ENCODE measurements at places on chromosomes 6 and 20. TPM values are rescaled to one million over a fixed set of nuclear protein-coding genes. Genes with fewer than 3 reads are reported as not detected.

DLK2 gene
- 3.9 TPM for total RNA-seq

LTB gene
- 5.4 TPM for total RNA-seq

CD83 gene
- 26.0 TPM for total RNA-seq

DNA sequence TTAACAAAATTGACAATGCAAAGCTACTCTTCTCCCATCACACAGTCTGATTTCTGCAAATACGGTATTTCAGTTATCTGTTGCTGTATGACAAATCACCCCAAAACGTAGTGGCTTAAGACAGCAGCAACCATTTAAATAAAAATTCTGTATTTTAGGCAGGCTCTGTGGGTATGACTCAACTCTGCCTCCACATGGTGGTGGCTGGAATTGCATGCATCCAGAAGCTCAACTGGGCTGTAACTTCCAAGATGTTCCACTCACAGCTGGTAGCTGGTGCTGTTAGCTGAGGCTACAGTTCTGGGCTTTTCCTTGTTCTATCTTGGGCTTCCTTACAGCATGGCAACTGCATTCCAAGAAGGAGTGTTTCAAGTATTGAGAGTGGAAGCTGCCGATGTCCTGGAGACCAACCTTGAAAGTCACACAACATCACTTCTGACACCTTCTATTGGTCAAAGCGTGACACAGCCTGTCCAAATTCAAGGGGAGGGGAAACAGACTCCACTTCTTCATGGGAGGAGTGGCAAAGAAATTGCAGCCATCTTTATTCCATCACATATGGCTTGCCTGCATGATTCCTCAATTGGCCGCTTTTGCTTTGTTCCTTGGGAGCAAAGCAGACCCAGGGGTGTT is 39.7 kb upstream of the TULP1 start:
- DNase-seq = no peak

- no peak for DNase-seq
These were observed 81.9 kb downstream of the RALGAPA2 start for GRCh38 chr20:20630551-20630950.

GRCh38 chr20:33629533-33629932 is 32.6 kb upstream of the C20orf144 start:
- DNase-seq = no peak

GRCh38 chr6:168157272-168158212 is 78.5 kb upstream of the FRMD1 start:
- peak; percentile 84 for DNase-seq

WFDC10B gene
- not detected for total RNA-seq

PAQR8 gene
- total RNA-seq = 8.8 TPM

DNA sequence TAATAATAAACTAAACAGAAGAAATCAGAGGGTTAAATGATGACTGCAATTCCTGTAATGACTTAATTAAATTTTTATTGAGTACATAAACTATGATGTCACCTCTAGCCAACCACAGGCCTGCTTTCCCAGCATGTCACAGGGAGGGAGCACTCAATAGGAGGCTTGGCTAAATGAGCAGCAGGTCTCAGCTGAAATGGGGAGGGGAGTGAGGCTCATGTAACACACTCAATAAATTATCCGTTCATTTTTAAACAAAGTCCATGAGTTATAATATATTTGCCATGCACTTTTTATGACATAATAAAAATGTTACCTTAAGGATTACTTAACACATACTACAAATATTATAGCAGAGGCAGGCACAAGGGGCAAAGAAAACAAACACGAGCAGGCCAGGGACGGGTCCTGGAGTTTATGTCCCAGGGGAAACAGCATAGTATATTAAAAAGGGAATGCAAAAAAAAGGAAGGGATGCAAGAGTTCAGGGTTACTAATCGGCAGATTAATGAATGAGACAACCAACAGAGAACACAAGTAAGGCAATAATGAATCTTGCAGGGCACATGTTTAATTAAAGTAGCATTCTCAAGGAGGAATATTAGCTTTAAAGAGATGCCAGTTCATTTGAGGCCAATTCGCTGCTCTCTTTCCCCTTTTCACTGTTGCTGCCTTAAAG is 27.1 kb upstream of the FAM83C start:
- no peak for DNase-seq

GRCh38 chr6:150576651-150577226 is 22.9 kb upstream of the PLEKHG1 start:
- DNase-seq = no peak

DNA sequence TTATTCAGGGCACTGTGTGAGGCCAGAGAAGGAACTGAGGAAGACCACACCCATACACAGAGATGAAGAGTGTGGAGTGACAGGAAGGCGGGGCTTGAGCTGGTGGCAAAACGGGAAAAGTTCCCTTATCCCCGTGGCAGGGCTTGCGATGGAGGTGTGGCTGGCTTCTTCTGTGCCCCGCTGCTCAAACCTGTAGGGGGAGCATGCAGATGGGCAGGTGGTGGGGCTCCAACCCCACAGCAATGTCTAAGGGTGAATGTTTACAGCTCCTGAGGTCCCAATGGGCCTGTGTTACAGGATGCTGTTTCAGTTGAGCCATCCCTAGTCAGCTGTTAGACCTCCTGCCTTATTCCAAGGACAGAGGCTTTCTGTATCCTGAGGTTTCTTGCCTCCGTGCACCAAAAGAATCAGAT is 105.9 kb downstream of the LY86 start:
- DNase-seq = no peak

- DNase-seq = peak; percentile 67
These were observed 91.9 kb upstream of the SIRPA start for GRCh38 chr20:1803061-1803931.

SLC22A7 gene
- total RNA-seq = not detected

- no peak for DNase-seq
These were observed 13.5 kb downstream of the EEF1E1 start for GRCh38 chr6:8088886-8089285.

DNA sequence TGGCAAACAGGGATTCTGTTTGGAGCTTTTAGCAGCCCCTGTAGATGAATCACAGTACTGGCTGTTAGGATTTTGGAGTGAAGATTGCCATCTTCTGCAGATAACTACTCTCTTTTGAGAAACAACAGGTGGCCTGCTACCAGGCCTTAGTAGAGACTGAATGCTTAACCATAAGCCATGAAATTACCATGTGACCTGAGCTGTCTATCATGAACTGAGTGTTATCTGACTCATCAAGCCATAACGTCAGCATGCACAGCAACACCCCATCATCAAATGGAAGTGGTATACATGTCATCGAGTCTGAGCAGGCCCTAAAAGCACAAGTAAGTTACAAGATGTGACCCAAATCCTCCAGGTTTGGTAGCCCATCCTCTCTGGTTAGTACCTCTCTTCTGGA is 132.6 kb downstream of the GPR63 start:
- no peak for DNase-seq

- no peak for DNase-seq
These were observed 134.6 kb downstream of the GRM4 start for GRCh38 chr6:34011264-34011663.

GRCh38 chr6:15580326-15580725 is 82.5 kb downstream of the DTNBP1 start:
- no peak for DNase-seq

EEF1A1 gene
- total RNA-seq = 8,108 TPM

DNA sequence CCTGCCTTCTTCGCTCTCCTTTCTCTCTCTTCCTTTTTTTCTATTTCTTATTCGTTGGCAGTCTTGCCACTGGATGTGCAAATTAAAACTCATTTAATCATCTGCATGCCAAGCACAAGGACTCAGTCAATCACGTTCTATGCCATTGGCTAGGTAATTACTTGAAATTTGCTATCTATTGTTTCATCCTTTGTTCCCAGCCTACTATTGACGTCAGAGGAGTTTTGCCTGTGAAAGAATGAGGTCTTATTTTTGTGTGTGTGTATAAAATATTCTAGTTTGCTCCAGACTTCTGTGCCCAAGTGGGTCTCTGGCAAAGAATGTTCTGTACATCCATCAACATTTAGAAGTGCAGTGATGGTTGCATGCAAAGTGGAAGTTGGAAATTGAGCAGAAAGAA is 132.3 kb upstream of the DOK5 start:
- DNase-seq = no peak

DNA sequence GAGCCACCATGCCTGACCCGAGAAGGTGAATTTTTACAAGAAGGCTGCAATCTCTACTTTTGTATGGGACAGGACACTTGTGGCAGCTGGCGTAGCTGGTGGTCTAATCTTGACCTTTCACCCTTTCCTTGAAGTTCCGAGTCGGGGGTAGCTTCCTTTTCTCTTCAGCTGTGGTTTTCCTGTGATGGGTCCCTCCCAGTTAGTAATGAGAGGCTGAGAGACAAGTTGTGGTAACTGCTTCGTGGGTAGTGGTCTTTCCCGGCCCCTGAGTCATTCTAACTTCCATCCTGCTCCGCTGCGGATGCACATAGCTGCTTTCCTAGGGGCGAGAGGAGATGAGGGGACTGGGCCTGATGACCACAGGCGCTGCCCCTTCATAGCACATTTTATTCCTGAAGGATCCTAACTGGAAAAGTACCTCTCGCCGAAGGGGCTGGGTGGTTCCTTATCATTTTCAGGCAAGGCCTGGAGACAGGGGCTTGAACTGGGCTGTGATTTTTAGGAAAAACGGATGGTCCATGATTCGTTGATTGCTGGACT is 3.1 kb downstream of the SYNJ2 start:
- no peak for DNase-seq

STXBP5 gene
- 33.9 TPM for total RNA-seq

- no peak for DNase-seq
These were observed 288.4 kb downstream of the TSHZ2 start for GRCh38 chr20:53260591-53260990.

DNA sequence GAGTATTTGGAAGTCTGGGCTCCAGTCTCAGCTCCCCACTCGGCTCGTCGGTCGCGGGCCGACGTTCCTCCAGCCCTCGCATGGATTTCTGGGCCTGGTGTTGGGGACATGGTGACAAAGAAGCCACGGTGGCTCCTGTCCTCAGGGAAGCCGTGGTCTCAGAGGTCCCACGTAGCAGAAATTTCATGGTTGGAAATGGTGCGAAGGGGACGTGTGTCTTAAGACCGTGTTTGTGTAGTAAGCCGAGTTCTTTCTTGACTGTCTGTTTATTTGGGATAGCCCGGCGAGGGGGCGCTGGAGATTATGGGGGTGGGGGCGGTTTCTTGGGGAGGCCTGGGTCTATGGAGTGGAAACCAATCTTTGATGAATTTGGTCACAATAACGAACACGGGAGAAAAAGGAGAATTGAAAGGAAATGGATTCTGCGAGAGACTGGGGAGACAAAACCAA is 23.5 kb upstream of the MAP3K7 start:
- DNase-seq = no peak

HACE1 gene
- total RNA-seq = 27.7 TPM

GRCh38 chr20:10060226-10060625 is 25.4 kb downstream of the ANKEF1 start:
- DNase-seq = no peak

GRCh38 chr20:55417836-55418235 is 587.5 kb downstream of the CBLN4 start:
- no peak for DNase-seq

DNA sequence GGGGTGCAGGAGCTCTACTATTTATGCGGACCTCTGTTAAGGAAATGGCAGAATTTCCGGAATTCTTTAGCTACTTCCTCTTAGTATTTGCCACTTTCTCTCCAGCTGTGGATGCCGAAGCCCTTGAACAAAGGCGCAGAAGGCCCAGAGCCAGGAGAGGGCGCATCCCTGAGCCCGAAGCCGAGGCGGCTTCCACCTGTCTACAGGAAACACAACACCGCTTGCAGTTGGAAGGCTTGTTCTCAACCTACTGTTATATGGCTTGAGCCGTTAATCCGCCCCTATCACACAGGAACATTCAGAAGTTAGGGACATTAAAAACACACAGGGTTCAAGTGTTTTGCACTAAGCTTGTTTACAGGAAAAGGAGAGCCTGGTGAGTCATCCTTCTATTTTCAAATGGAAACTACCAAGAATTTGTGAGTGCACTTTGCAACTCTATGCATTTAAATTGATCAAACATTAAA is 417.1 kb downstream of the BCKDHB start:
- no peak for DNase-seq

SLC13A3 gene
- 1.2 TPM for total RNA-seq

KCNK5 gene
- total RNA-seq = 16.7 TPM

GRCh38 chr20:14401479-14402138 is 64.2 kb upstream of the FLRT3 start:
- DNase-seq = no peak

DNA sequence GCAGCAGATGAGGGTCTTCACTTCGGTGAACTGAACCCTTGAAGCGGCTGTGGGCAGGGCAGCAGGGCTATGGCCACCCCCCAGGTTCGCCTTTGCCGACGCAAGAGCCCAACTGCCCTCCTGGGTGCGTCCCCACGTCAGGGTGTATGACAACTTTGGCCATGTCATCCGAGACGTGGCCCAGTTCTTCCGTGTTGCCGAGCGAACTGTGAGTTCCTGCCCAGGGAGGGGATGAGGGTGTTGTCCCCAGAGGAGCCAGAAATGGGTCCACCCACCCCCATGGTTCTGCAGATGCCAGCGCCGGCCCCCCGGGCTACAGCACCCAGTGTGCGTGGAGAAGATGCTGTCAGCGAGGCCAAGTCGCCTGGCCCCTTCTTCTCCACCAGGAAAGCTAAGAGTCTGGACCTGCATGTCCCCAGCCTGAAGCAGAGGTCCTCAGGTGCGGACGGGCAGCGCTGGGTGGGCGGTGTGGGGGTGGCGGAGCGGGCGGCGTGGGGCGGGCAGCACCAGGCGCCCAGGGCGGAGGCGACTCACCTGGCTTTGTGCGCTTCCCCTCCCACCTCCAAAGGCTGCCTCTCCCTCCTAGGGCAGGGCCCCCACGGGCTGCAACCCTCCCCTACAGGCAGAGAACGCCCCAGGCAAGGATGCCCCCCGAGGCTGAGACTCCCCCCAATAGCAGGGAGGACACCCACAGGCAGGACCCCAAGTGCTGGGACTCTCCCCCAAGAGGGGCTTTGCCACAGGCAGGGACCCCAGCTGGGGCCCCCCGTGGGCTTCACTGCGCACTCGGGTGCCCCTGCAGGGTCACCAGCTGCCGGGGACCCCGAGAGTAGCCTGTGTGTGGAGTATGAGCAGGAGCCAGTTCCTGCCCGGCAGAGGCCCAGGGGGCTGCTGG is 6.2 kb upstream of the TNFRSF6B start:
- no peak for DNase-seq

SEMG1 gene
- total RNA-seq = not detected

- DNase-seq = no peak
These were observed 4.8 kb downstream of the ZCCHC3 start for GRCh38 chr20:301886-302848.

HSD17B8 gene
- 17.7 TPM for total RNA-seq

GRCh38 chr6:83185096-83185495 is 8.0 kb downstream of the PGM3 start:
- no peak for DNase-seq

MICB gene
- 3.2 TPM for total RNA-seq

MYMX gene
- not detected for total RNA-seq
